ENCODE measurements at places on chromosomes 2 and 18.

DNA sequence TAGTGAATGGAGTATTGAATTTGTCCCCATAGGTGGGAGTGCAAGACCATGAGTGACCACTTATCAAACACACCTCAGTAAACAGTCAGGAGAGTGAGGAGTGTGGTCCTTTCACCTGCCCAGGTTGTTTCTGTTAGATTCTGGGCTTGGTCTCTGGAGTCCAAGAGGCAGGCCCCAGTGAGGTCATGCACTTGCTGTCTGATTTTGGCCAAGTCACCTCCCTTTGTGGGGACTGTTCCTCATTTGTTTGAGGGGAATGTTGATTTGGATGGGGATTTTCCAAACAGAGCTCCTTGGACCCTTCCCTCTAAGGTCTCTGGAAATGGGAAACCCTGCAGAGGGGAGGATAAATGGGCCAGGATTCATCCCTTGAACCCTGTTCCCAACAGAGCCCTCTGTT is 7.3 kb downstream of the IL1RN start:
- no peak for DNase-seq

DNA sequence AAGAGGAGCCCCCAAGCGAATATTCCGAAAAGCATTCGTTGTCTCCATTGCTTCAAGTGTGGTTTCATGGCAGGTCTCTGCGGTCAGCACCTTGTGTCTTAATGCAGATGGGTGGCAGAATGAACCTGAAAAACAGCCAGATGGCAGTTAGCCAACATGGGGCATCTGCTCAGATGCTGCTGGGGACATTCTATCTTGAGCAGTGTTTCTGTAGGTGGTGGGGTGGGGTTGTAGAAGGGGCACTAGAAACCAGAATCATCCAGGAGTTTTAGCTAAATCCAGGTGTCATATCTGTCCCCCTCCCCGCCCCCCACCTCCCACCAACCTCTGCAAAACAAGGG is 42.1 kb downstream of the ST6GAL2 start:
- DNase-seq, result no peak

DNA sequence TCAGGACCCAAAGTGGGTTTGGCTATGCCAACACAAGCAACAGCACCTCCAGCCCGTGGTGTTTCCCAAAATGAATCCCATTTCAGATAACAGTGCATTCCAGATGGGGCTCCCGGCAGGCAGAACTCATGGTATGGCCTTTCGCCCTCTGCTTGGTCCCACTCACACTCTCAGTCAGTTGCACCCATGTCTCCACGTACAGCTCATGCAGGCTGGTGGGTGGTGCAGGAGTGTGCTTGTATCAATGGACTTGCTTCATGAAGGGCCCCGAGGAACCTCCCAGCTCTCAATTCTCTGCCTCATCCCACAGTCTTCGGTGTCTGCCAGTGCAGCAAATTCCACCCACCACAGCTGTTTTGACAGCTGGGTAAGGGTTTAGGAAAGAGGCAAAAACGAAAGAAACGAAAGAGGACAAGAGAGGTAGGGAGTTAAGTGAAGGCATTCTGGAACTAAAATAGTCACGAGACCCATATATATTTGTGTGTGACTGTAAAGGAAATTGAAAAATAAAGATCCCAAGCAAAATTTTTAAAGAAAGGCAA is 278.1 kb downstream of the DCDC2C start:
- DNase-seq, result no peak

DNA sequence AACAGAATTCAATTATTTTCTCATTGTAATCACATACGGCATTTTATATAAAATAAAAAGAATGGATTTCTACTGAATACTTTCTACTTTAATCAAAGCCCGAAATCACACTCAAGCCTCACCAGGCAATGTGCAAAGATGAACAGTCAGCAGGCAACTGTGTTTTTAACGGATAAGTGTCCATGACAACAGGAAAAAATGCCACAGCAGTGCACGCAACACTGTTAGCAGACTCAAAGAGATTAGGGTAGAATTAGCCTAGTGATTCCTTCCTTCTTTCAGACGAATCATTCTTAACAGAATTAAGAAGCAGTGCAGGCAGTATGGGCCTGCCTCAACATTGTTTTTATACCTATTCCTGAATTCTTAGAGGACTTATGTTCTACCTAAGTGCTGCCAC is 135.6 kb downstream of the CDH2 start:
- no peak for DNase-seq

GRCh38 chr2:199329466-199329865 is 128.3 kb downstream of the SATB2 start:
- DNase-seq, result no peak

DNA sequence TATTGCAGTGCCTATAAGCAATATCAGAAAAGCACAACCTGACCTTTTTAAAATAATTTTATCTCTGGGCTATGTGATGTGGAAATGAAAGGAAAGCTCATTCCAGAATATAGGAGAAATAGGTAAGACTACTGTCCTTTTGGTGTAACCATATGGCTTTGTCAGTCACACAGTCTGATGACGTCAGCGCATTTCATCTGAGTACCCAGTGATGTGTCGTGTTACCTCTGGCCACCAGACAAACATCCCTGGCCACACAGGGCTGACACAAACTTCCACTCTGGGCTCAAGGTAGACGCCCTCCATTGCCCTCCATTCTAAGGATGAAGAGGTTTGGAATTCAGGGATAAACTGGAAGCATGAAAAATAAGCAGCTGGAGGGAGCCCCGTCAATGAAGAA is 506.7 kb downstream of the CMPK2 start:
- no peak for DNase-seq

DNA sequence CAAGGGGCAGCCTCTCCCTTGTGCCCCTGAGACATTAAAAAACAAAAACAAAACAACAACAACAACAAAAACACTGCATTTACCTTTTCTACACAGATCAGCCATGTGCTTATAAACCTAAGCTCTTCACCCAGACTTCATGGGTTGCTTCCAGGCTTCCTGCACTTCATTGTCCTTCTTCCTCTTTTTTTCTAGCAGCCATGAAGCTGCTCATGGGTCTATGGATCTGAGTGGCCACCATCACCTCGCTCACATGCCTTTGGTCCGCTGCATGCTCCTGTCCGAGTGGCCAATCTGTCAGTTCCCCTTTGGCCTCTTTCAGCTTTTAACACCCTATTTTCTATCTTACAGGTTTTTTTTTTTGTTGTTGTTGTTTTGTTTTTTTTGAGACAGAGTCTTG is 9.0 kb upstream of the TET3 start:
- no peak for DNase-seq

DNA sequence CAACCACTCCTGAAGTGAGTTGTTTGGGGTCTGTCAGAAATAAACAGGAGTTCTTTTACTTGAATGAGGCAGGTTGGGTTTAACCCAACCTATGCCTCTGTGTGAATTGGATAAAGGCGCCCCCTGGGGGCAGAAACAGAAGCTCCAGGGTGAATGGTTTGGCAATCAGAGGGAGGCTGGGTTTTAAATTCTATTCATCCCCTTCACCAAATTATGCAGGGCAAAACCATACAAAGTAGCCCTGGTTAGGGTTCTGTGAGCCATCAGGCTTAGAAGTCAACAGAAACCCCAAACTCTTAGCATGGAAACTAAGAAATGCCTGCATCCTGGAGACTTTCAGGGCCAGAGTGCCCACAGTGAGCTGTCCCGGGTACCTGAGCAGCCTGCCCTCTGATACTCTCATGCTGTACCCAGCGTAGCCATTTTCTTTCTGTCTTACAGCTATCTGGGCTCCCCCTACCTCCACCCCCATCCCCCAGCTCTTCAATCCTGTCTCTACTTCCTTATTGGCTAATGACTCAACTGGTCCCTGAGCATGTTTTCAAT is 241.5 kb downstream of the ICOS start:
- no peak for DNase-seq

DNA sequence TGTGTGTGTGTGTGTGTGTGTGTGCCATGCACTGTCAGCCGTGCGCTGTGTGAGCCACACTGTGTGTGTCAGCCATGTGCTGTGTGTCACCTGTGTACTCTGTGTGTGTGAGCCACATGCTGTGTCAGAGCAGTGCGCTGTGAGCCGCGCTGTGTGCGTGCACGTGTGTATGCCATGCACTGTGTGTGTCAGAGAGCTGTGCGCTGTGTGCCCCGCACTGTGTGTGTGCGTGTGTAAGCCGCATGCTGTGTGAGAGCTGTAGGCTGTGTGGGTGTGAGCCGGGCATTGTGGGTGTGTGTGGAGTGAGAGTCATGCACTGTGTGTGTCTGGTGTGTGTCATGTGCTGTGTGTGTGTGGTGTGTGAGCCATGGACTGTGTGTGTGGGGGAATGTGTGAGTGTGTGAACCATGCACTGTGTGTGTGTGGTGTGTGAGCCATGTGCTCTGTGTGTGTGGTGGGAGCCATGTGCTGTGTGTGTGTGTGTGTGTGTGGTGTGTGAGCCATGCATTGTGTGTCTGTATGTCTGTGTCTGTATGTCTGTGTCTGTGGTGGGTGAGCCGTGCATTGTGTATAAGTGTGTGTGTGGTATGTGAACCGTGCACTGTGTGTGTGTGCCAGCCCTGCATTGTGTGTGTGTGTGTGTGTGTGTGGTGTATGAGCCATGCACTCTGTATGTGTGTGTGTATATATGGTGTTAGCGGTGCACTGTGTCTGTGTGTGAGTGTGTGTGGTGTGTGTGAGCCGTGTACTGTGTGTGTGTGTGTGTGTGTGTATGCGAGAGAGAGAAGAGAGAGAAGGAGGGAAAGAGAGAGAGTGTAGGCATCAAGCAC is 106.4 kb upstream of the TPO start:
- no peak for DNase-seq

DNA sequence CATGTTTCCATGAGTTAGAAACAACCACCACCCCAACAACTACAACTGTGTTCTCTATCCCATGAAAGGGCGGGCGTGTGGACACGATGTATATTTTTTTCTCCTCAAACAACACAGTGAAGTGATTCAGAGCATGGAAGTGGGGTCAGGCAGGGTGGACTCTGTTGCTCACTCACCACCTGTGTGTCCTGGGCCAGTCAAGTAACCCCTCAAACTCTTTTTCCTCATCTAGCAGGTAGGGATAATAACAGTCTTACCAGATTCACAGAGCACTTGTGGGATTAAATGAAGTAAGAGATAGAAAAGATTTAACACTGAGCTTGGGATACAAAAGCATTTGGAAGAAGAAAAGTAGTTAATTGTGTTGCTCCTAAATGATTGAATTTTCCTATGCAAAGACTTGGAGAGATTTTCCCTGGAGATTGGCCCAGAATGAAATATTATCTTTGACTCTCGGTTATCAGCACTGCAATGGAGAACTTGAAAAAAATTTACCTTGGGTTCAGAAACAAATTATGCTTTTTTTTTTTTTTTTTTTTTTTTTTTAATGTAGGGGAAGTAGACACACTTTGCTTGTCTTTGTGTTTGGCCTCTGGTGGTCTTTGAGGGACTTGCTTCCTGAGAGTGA is 161.9 kb upstream of the EPAS1 start:
- no peak for DNase-seq

DNA sequence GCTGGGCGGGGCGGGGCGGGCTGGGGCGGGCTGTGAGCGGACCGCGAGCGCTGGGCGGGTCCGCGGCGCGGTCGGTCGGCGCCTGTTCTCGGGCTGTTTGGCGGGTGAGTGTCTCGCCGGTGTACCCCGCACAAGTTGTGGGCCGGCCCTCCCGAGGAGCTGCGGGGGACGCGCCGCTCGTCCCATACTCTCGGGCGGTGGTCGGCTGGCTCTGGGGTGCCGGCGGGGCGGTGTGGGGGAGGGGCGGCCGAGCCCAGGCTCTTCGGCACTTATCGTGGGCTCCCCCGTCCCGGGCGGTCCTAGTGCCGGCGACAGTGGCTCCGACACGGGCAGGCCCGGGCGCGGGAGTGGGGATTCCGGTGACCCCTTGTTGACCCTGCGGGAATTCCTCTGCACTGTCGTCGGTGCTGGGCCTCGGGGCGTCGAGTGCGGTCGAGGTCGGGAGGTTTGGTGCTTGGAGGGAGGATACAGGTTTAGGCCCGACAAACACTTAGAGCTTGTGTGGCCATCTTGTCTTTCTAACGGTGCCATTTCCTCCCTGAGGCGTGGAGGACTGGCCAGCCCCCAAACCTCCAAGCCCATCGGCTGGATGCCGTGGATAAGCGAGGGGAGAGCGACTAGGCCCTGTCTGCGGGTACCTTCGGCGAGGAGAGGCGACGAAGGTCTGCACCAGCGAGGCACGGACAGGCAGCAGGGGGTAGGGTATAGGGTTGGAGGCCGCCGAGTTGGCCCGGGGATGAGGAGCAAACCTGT is at the start of gene SEPTIN2:
SEPTIN2 (plus strand) TSS at position 47 of the 753 bp plus-strand sequence. CDS start 8,308 bp downstream, outside the sequence.
- DNase-seq, result no peak

DNA sequence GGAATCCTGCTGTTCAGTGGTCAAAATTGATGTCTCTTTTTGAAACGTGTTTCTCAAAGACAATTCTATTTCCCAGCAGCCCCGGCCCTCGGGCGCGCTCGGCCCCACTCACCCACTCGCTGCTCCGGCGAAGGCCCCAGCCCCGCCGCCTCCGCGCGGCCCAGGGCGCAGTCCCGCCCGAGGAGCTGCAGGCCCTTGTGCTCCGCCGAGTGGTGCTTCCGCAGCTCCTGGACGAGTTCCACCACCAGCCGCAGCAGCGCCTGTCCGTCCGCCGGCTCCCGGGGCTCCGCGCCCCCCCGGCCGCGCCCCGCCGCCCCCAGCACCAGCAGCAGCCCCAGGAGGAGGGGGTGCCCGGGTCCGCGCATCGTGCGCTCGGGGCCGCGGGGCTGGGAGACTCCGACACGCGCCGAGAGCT is 413 bp downstream of the ALKAL2 start:
- no peak for DNase-seq

DNA sequence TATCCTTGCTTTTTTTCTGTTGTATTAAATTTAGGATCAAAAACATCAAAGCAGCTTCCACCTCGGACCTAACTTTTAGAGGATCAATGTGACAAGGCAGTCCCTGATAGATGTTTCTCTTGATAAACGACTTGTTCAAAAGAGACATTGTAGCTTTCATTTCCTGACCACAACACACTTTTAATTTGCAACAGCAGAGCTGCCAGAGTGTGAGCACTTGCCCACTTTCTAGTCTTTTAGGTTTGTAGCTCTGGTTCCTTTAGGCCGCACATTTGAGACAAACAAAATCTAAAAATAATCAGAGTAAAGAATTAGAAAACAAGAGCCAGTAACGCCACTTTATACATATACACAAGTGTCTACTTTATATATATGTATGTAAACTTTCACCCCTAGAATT is 3.1 kb downstream of the FIGN start:
- no peak for DNase-seq

All from NCI-H1048 (cell line).